HT-29 (cell line): ENCODE measurements at places on chromosomes 3 and 15. TPM values are rescaled to one million over a fixed set of nuclear protein-coding genes. Genes with fewer than 3 reads are reported as not detected.

DNA sequence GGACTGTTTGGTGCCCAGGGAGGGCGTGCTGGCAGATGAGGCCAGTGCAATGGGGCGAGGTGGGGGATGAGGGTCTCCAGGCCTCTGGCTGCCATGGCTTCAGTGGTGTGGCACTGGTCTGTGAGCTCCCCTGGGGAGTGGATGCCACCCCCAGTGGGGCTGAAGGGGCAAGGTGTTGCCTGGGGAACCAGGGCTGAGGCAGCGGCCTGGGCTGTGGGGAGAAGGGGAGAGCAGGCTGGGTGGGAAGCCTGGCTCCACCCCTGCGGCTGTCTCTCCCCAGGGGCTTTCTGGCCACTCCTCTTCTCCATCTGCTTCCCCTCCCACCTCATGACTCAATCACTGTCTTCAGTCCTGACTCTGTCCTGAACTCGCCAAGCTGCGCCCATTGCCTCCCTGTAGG, 88.4 kb upstream of the TLE3 start:
- no peak for DNase-seq

GRCh38 chr15:52391069-52391468, 95.5 kb upstream of the MYO5C start:
- DNase-seq = no peak

DNA sequence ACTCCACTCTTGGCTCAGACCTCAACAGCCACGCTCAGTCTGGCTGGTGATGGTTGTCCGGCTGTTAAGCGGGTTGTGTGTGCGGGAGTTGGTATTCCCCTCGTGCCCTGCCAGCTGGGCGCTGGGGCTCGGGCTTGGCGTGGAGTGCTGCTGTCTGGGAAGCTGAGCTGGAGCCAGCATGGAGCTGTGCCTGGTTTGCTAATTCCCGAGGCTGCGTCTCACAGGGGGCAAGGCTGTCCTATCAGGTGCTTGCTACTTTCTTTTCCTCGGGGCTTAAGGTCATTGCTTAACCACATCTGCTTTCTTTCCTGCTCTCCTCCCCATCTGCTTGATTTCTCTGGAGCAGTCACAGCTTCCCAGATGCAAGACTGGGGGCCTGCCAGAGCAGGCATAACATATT, 29.9 kb downstream of the PDIA5 start:
- no peak for DNase-seq

DNA sequence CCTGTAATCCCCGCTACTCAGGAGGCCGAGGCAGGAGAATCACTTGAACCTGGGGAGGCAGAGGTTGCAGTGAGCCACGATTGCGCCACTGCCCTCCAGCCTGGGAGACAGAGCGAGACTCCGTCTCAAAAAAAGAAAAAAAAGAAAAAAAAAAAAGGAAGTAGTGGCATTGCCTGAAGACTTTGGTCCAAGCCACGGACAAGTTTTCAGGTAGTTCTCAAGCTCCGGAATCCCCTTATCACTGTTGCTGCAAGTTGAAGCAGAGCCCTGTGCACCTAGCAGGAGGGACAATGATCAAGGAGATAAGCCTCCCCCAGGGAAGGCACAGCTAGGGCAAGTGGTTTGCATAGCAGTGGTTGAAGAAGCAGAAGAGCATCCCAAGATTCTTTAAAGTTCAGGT, 97.6 kb downstream of the MEX3B start:
- no peak for DNase-seq

DNA sequence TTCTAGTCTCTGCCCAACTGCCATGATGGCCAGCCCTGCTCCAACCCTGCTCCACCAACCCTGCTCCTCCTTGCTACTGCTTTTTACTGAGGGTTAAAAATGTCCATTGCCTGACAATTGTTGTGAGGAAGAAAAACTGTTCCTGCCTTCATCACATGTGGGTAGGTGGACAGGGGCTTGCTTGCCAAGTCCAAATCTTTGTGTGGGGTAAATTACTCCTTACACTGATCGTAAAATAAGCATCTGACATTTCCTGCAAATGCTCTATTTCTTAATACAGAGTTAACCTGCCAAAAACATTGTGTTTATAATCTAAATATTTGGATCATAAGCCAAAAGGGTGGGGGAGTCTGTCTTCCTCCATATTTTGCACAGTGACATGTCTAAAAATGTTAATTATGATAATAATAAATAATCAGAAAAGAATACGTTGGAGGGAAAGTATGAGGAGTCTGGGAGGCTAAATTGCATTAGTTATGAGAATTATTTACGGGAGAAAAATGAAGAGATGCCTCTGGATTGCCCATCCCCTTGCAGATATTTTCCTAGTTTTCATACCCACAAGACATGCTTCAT, 242.5 kb upstream of the TBL1XR1 start:
- no peak for DNase-seq

DNA sequence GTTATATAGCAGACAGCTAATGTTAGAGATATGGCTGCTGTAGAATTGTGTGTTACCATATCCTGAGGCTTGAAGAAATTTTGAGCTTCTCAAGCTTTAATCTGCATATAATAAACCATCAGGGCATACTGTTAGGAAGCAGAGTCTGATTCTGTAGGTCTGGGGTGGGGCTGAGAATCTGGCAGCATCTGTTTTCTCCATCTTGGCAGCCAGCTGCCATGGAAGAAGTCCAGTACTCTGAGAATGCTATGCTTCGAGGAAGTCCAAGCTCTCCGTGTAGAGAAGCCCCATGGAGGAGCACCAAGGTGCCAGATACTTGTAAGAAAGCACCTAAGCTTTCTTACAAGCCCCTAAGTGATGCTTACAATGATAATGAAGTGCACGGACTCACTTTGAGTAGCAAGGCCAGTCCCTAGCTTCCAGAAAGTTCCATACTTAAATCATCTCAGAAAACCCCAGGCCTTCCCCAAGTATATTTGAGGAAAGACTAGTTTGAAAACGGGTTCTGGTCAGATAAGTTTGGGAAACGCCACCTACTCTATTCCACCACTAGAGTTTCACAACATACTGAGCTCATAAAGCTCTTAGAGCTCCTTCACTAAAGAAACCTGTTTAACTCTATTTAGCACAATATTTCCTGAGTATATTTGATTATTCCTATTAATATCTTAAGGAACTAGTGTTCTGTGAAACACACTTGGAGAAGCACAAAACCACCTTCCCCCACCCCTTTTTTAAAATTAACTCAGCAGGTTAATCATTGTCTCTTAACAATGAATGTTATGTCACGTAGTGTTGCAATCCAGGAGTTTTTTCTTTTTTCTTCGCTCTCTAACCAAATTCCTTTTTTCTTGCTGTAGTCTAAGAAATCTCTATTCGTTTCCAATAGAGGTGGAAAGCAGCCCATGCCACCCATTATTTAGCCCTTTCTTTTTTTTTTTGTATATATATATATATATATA, 59.9 kb upstream of the RASGRP1 start:
- no peak for DNase-seq

GRCh38 chr3:50381383-50381782, 22.1 kb upstream of the TMEM115 start:
- no peak for DNase-seq

- peak; percentile 72 for DNase-seq
Measured at GRCh38 chr15:89472785-89473256, 23.6 kb downstream of the RHCG start.

- no peak for DNase-seq
Measured at GRCh38 chr3:194458131-194458530, 28.7 kb downstream of the ATP13A3 start.

The CYP8B1 gene
- not detected in 2 replicates for total RNA-seq

The LTF gene
- 0.03 and 1.1 TPM in 2 replicates for total RNA-seq

The TM6SF1 gene
- total RNA-seq = not detected in 2 replicates

The SGO1 gene
- 4.9 and 5.1 TPM in 2 replicates for total RNA-seq

The TRH gene
- not detected in 2 replicates for total RNA-seq
